ENCODE measurements at places on chromosomes 16 and 17.

DNA sequence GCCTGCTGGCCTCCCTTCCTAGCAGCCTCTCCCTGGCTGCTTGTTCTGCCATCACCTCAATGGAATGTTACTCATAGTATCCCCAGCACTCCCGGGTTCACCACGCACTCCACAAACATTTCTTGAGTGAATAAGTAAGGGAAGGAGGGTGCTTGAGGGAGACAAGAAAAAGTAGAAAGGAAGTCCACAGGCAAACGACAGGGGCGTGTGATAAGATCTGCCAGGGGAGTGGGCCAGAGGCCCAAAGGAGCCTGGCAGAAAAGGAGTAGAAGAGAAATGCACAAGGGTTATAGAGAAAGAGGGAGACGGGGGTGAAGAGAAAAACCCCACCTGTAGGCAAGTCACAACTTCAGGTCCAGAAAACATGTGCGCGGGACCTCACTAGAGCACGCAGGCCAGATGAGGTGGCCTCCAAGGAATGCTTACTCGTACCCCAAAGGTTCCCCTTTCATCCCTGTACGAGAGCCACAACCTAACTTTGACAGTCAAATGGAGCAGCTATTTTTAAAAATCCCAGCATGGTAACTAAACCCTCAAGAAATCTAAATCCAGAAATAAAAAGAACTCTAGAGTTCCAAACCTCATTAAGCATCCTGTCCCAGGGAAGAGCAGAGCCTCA lies 6.6 kb downstream of the ZDHHC7 start:
- no peak for DNase-seq

DNA sequence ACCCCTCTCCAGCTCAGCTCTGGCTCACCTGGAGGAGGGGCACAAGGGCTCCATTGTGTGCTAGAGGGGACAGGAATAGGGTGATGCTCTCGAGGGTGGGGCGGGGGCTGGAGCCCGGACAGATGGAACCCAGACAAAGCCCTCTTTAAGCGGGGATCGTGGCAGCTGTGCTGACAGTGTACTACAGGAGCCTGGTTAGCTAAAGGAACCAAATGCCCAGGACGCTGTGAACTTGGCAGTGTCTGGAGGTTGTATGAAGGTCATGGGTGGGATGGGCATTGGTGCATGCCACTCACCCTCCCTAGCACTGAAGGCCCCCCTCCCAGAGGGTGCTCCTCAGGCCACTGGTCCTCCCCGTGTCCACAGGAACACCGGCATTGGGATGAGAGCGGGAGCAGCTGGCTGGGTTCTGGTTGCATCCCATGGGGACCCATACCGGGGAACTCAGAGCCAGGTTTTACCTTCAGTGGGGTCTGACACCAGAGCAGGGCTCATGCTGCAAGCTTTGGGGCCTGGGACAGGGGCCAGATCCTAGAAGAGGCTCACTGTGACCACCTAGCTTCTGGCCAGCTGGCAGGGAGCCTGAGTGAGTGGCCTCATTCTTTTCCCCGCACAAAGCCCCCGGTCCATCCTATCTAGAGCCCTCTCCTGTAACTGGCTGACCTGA lies 11.9 kb downstream of the KIF19 start:
- DNase-seq: no peak

DNA sequence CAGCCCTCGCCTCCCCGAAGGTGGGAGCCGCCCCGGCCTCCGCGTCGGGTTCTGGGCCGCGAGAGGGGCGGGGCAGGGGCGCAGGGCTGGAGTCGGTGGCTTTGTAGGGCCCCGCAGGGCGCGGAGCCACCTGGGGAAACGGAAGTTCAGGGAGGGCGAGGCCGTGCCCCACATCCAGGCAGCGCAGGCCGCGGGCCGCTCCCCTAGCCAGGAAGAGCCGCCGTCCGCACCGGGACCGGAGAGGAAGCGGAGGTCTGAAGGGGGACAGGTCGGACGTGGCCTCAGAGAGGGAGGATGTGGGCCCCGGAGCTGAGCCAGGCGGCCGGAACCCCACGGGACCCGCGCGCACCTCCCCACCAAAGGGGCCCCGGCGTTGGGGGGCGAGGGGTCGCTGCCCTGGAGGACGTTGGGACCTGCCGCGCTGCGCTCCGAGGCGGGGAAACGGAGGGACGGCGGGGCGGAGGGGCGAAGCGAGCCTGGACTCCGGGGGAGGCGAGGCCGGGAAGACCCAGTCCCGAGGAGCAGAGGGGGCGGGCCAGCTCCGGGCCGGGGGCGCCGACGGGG lies 482 bp upstream of the SLC16A3 start:
- DNase-seq: no peak

- DNase-seq: no peak
Observed at GRCh38 chr16:9602189-9602588, 510.7 kb downstream of the HAPSTR1 start.

DNA sequence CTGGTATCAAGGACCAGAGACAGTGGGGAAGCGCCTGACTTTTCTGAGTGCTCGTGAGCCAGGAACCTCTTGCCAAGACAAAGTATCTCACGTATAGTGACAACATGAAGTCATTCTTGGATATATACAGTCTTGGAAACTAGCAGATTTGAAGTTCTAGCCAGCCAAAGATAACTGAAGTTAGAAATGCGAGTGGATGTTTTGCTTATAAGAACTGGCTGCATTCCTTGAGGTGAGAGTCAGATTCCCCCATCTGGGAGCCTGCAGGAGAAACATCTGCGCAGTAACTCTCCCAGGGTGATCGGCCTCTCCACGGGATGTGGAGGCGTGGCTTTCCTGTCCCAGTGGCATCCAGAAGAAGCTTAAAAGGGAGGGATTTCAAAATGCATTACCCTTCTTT lies 89.8 kb downstream of the SHISA6 start:
- DNase-seq: no peak

DNA sequence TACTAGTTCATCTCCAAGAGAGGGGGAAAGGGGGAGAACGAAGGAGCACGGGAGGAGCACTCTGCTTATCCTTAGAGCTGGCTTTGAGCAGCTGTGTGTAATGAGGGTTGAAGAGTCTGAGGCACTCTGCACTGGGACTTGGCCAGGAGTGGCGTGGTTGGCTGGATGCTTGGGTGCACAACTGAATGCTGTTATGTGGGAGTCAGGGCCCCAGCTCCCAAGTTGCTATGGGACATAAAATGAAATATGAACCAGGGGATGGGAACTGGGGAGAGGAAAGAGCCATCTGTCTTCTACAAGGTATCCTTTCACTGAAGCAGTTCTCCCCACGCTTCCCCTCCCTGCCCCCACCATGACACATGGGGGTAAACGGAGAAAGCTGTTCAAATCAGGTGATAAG lies 105.9 kb upstream of the ANKFN1 start:
- no peak for DNase-seq

DNA sequence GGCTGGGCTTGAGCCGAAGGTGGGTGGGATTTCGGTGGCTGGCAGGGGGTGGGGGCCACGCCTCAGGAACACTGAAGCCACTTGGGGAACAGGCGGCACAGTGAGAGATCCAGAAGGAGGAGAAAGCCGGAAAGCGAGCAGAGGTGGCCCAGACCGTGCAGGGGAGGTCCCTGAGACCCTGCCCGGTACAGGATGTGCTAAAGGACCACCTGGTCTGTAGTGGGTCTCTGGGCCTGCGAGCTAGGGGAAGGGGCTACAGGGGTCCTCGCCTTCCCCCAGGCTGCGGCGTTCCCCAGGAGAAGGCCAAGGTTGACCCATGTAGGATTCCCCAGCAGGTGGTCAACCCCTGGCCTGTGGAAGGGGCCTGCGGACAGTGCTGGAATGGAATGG lies at the start of gene TLE7:
Gene TLE7, minus strand, starts transcription at position 4 of the 390 bp plus-strand sequence. CDS start 8,730 bp downstream, outside the sequence.
- DNase-seq: no peak

GRCh38 chr16:9092978-9093344 lies 1.5 kb downstream of the HAPSTR1 start:
- DNase-seq: peak; percentile 36

GRCh38 chr17:27603880-27604794 lies 26.9 kb upstream of the LGALS9 start:
- DNase-seq: no peak

DNA sequence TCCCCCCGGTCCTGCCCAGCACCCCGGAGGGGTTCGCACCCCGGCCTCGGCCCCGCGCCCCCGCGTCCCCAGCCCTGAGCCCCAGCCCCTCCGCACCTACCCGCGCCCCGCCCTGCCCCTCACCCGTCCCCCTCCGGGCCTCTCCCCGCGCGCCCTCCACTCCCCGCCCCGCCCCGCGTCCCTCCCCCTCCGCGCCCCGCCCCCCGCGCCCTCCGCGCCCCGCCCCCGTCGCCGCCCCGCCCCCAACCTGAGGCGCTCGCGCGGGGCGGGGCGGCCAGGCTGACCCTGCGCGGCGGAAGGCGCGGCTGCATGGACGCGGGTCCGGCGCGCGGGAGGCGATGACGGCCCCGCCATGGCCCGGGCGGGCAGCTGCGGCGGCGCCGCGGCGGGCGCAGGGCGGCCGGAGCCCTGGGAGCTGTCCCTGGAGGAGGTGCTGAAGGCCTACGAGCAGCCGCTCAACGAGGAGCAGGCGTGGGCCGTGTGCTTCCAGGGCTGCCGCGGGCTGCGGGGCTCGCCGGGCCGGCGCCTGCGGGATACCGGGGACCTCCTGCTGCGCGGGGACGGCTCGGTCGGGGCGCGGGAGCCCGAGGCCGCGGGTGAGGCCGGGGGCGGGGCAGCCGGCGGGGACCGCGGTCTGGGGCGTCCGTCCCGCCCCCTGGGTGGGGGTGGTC lies at the start of gene SPIRE2:
Gene SPIRE2, plus strand, starts transcription at position 277 of the 671 bp plus-strand sequence. Its CDS starts 76 bp downstream, at position 353.
- peak; percentile 33 for DNase-seq

- DNase-seq: no peak
Observed at GRCh38 chr16:64250866-64251265, 871.0 kb downstream of the CDH11 start.

DNA sequence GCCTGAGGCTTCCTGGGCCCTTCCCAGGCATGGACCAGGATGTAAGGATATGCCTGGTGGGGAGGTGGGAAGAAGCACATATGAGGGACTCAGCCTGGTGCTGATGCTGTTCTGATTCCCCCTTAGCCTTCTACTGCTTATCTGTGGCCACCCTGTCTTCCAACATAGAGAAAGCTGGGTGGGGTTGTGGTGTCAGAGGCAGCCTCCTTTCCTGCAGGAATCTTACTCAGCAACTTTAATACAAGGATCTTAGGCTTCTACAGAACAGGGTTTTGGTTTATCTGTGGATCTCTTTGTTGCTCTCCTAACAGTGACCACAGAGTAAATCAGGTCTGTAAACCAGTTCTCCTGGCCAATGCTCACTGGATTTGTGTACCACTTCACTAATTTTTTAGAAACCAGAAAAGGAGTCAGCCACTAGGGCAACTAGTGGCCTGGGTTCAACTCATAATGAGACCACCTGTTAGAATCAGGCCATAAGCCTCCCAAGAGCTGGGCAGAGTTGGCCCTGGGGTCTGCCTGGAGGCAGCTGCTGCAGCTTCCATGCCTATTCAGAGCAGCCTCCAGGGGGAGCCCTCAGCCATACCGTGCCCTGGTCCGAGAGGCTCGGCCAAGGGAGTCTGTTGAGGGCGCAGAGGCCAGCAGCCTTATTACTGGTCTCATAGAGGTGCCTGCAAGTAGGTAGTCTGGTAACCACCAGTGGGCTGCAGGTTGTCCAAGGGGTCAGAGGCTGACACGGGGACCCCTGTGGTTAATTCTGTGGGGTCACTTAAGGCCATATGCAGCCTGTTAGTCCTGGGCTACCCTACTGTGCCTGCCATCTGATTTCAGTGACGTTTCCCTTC lies 7.1 kb downstream of the HAS3 start:
- peak; percentile 11 for DNase-seq

- no peak for DNase-seq
Observed at GRCh38 chr16:55760310-55761001, 72.4 kb downstream of the CES1 start.

Measured in NCI-H2081 (cell line).